ENCODE measurements at places on chromosomes 2 and 18.

GRCh38 chr2:49067971-49068370 is 86.3 kb downstream of the FSHR start:
- no peak for DNase-seq

DNA sequence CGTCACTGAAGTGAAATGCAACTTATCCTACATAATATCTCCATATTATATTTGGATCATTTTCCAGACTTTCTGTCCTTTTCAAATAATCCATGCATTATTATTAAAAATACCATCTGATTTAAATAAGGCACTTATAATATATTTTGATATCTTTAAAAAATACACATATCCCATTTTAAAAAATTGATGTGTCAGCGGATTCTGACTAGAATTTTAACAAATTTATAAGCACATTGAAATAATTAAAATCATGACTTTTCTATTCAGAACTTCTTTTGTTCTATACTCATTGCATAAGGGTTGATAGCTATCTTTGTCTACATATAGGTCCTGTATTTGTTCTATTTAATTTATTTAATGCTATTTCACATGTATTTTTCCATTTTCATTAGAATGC is 199.0 kb upstream of the DSEL start:
- no peak for DNase-seq

DNA sequence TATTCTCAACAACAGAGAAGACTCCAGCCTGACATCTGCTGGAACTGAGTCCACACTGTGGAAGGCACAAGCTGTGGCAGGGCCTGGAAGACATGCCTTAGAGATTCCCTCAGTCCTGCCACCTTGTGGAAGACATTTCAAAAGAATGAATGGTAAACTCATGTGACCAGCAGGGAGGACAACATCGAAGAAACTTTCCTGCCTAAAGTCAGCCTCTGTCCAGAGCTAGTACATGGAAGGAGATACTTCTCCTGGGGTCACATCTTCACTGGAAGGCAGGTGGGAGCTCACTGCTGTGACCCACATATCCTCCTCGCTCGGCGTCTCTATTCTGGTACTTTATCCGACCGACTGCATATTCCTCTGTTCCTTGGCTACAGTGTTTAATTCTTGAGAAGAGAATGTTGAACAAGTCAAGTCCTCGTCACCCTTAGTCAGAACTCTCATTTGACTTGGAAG is 59.5 kb downstream of the PUM2 start:
- peak; percentile 23 for DNase-seq

- peak; percentile 56 for DNase-seq
These were observed 25.1 kb upstream of the ARHGAP25 start for GRCh38 chr2:68709421-68709911.

All from CD4-positive, alpha-beta T cell treated with Interleukin-17A for 1 hour (primary cell).